Forelimb muscle (tissue), 1 donor: ENCODE measurements at places on chromosomes 4 and X. TPM values are rescaled to one million over a fixed set of nuclear protein-coding genes. Genes with fewer than 3 reads are reported as not detected.

ACOT9 gene
- 64.5 TPM for polyA plus RNA-seq

NMU gene
- 1.7 TPM for polyA plus RNA-seq

GRCh38 chr4:189215574-189215973, 725.1 kb upstream of the FRG1 start:
- no peak for DNase-seq

DNA sequence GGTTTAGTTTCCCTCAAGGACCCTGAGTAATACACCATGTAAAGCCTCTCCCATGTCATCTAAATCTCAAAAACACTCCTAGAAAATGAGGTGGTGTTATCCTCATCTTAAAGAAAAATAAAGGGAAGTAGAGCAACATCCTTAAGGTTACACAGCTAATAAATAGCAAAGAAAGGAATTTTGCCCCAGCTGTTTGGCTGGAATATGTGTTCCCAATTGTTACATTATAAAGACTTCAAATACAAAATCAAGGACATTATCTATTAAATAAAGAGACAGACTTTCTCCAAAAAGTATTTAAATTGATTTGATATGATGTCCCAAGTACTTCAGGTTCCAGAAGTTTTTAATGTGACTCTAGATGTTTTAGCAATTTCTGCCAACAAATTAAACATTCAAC, 57.9 kb upstream of the IL15 start:
- DNase-seq, result no peak

DNA sequence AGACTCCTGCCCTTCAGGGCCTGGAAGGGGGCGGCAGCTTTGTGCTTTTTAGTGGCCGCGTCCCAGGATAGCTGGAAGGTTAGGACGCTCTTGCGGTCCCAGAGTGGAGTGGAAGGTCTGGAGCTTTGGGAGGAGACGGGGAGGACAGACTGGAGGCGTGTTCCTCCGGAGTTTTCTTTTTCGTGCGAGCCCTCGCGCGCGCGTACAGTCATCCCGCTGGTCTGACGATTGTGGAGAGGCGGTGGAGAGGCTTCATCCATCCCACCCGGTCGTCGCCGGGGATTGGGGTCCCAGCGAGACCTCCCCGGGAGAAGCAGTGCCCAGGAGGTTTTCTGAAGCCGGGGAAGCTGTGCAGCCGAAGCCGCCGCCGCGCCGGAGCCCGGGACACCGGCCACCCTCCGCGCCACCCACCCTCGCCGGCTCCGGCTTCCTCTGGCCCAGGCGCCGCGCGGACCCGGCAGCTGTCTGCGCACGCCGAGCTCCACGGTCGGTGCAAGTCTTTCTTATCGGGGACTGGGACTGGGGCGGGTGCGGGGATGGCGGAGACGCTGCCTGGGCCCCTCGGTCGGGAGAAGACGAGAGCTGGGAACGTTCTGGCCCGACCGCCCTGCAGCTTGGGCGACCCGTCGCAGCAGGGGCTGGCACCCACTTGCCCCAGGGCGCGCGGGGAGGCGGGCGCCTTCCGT, at the start of gene EDNRA:
TSS of gene EDNRA (plus strand) at position 207 of the 686 bp plus-strand sequence. CDS start 4,585 bp downstream, outside the sequence.
- DNase-seq, result no peak

GPM6B gene
- polyA plus RNA-seq, result 17.8 TPM

CENPU gene
- 16.5 TPM for polyA plus RNA-seq

- no peak for DNase-seq
Measured at GRCh38 chr4:140720387-140721304, 35.5 kb downstream of the TBC1D9 start.

MAGEA4 gene
- polyA plus RNA-seq, result not detected

GRCh38 chr4:121737846-121738554, 27.0 kb downstream of the SMIM43 start:
- DNase-seq, result no peak

AVPR2 gene
- 1.1 TPM for polyA plus RNA-seq

- no peak for DNase-seq
Measured at GRCh38 chr4:111323496-111323895, 700.6 kb upstream of the PITX2 start.

DNA sequence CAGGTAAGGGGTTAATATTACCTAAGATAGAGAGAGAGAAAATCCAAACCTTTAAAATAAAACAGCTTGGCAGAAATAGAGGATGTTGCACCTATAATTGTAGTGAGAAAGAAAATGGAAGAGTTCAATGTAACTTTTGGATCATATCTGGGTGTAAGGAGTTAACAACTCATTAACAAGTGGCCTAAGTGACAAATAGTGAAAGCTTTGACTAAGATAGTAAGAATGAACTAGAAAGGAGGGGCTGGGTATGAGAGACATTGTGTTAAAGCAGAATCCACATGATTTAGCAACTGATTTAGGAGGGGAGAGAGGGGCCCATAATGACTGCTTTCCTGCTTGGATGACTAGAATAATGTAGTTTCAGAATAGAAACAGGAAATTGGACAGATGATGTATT, 761.0 kb downstream of the IL1RAPL1 start:
- no peak for DNase-seq
